ENCODE measurements at places on chromosomes 16 and 17. TPM values are rescaled to one million over a fixed set of nuclear protein-coding genes. Genes with fewer than 3 reads are reported as not detected.

GRCh38 chr17:48215583-48216139, 108.1 kb downstream of the SNX11 start:
- H3K36me3 ChIP-seq = no peaks in the 10 kb centered on the region
- H3K27me3 ChIP-seq = no peaks in the 10 kb centered on the region
- peaks cover 7% of the 10 kb centered on the region for H3K4me1 ChIP-seq
- H3K27ac ChIP-seq = no peak overlapping the region
- H3K4me3 ChIP-seq = no peak overlapping the region

GRCh38 chr17:43528319-43528987, 17.7 kb downstream of the ETV4 start:
- peaks cover 7% of the 10 kb centered on the region for H3K4me1 ChIP-seq
- H3K27me3 ChIP-seq = peaks cover 7% of the 10 kb centered on the region
- DNase-seq = no peak
- no peaks in the 10 kb centered on the region for H3K36me3 ChIP-seq

GRCh38 chr16:75572864-75573542, 6.8 kb downstream of the GABARAPL2 start:
- no peak overlapping the region for H3K4me3 ChIP-seq
- H3K27me3 ChIP-seq = no peaks in the 10 kb centered on the region
- H3K27ac ChIP-seq = no peak overlapping the region
- peaks cover 3% of the 10 kb centered on the region for H3K36me3 ChIP-seq
- H3K4me1 ChIP-seq = no peaks in the 10 kb centered on the region

DNA sequence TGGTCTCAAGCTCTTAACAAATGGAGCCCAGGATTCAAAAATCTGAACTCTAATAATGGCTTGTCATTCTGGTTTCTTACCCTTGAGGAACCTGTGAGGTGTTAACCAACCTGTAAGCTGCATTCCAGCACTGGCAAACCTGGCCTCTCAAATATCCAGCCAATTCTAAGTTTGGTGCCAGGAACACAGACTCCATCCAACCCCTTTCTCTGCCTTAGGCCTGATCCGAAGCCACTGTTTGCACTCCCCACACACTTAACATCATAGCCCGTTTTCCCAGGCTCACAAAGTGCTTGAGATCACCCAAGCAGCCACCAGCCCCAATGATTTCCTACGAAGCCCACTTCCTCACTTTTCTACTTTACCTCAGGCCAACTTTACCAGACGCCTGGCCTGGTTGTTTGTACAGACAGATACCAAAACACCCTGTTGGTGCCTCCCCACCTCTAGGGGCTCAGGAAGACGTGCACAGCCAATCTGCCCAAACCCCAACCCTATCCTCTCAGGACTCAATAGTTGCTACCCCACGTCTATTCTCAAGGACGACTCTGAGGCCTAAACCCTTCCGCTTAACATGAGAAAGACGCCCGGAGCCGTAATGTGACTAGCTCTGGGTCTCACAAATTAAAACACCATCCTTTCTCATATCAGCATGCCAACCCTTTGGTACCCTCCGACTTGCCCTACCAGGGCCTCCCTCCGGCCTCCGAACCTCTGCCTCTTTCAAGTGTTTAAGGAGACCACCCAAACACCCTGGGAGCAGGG, 3.2 kb upstream of the PER1 start:
- no peaks in the 10 kb centered on the region for H3K36me3 ChIP-seq
- H3K27me3 ChIP-seq = peaks cover 17% of the 10 kb centered on the region
- H3K4me3 ChIP-seq = no peak overlapping the region

DNA sequence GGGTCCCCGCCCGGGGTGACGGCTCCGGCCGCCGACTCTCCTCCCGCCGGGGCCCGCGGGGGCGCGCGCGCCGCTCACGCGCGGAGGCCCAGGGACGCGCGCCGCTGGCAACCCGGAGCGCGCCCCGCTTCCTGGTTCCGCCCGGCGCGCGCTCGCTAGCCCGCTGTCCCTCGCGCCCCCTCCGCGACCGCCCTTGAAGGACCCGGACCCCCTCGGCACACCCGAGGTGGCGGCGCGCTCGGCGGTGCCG, at the start of gene STAT5B:
STAT5B (minus strand) TSS at position 33 of the 250 bp plus-strand sequence. CDS start 44,264 bp downstream, outside the sequence.
- H3K4me3 ChIP-seq = peak within 1 kb of the TSS; percentile 97
- peaks cover 24% of the 10 kb centered on the region for H3K4me1 ChIP-seq
- H3K27me3 ChIP-seq = peaks cover 16% of the 10 kb centered on the region
- peak within 1 kb of the TSS; percentile 93 for H3K27ac ChIP-seq
- DNase-seq = peak; percentile 69
- peaks cover 4% of the 10 kb centered on the region for H3K36me3 ChIP-seq

- no peak overlapping the region for H3K4me3 ChIP-seq
- no peak for DNase-seq
- no peaks in the 10 kb centered on the region for H3K4me1 ChIP-seq
- H3K36me3 ChIP-seq = no peaks in the 10 kb centered on the region
- H3K27ac ChIP-seq = no peak overlapping the region
Measured at GRCh38 chr16:23491490-23492391, 18.6 kb downstream of the GGA2 start.

DNA sequence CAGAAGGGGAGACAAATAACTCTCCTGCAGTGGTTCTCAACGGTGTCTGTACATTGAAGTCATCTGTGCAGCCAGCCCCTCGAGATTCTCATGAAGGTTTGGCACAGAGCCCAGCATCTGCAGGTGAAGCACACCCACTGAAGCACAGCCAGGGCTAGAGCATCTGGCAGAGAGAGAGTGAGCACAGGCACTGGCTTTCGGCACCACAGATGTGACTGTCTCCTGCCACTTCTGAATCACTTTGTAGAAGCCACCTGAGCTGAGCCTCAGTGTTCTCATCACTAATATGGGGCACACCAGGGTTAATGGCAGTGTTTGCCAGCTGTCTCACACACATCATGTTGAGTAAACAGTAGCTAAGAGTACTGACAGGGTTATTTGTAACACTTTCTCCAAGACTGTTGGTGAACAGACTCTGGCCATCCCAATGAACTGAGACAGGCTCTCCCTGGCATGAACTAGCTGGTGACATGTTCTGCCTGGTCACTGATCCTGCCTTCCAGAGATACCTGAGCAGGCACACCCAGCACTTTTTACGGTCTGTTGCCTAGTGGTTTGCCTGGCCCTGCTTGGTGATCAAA, 10.9 kb downstream of the HSPB9 start:
- peaks cover 26% of the 10 kb centered on the region for H3K4me1 ChIP-seq
- H3K27me3 ChIP-seq = peaks cover 2% of the 10 kb centered on the region
- no peak for DNase-seq
- no peak overlapping the region for H3K27ac ChIP-seq
- H3K36me3 ChIP-seq = peaks cover 4% of the 10 kb centered on the region

- no peaks in the 10 kb centered on the region for H3K36me3 ChIP-seq
- no peaks in the 10 kb centered on the region for H3K27me3 ChIP-seq
- no peak for DNase-seq
Measured at GRCh38 chr17:31310260-31310659, 3.6 kb downstream of the EVI2B start.

DNA sequence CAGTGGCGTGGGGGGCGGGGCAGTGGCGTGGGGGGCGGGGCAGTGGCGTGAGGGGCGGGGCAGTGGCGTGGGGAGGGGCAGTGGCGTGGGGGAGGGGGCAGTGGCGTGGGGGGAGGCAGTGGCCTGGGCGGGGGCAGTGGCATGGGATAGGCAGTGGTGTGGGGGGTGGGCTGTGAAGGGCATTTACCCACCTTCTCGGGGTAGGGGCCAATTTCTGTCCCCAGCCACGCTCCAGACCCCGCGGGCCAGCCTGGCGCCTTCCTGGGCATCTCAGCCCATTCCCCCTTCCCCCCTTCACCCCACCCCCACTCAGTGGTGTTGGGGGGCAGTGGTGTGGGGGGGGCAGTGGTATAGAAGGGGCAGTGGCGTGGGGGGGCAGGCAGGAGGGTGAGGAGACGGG, 92.7 kb downstream of the LITAF start:
- H3K36me3 ChIP-seq = peaks cover 10% of the 10 kb centered on the region
- no peak overlapping the region for H3K27ac ChIP-seq
- H3K4me3 ChIP-seq = no peak overlapping the region
- no peak for DNase-seq
- H3K4me1 ChIP-seq = peaks cover 1% of the 10 kb centered on the region

DNA sequence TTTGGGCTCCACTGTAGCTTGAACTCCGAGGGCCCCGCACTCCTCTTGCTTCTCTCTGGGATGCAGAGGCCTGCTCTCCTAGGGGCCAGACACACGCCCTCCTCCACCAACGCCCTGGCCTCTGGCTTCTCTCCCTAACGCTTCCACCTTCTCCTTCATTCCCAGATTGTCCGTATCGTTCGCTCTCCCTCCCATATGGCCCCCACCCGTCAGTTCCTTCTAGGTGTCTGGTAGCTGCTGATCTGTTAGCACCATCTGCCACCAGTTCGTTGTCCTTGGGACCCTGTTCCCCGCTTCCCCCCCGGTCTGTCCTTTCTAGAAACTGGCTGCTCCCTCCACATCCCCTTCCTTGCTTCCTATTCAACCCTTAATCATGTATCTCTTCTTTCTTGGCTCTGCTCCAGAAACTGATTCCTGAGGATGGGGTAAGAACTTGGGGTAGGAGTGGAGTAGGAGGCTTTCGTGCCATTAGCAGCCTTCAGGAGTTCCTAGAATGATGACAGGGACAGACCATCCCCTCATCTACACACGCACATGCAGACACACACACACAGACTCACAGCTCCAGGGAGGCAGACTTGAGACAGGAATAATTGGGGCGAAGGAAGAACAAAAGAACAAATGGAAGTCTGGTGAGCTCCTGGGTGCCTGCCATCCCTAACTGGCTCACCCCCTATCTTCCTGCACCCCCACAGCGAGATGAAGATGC, 4.3 kb downstream of the ATP1B2 start:
- DNase-seq = no peak
- peaks cover 27% of the 10 kb centered on the region for H3K27me3 ChIP-seq
- peak overlapping the region; percentile 27 for H3K4me3 ChIP-seq
- H3K36me3 ChIP-seq = peaks cover 4% of the 10 kb centered on the region
- H3K4me1 ChIP-seq = peaks cover 30% of the 10 kb centered on the region
- no peak overlapping the region for H3K27ac ChIP-seq

DNA sequence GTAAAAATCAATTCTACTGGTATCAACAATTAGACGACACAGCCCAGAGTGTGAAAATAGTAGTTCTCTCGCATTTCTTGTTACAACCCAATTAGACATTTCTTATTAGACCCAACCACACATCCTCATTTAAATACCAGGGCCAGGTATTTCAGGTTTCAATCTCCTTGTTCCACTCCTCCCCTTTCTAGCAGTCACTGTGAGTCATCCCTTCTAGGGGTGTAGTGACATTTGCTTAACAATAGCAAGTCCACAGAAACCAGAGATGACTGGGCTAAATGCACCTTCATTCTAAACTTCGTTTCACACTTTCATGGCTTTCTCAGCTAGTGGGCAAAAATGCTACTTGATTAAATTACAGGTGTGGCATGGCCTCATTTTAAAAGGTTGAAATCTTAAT, 116.9 kb upstream of the CACNG3 start:
- no peak overlapping the region for H3K4me3 ChIP-seq
- no peak overlapping the region for H3K27ac ChIP-seq
- H3K36me3 ChIP-seq = peaks cover 10% of the 10 kb centered on the region
- peaks cover 4% of the 10 kb centered on the region for H3K4me1 ChIP-seq
- no peak for DNase-seq

DNA sequence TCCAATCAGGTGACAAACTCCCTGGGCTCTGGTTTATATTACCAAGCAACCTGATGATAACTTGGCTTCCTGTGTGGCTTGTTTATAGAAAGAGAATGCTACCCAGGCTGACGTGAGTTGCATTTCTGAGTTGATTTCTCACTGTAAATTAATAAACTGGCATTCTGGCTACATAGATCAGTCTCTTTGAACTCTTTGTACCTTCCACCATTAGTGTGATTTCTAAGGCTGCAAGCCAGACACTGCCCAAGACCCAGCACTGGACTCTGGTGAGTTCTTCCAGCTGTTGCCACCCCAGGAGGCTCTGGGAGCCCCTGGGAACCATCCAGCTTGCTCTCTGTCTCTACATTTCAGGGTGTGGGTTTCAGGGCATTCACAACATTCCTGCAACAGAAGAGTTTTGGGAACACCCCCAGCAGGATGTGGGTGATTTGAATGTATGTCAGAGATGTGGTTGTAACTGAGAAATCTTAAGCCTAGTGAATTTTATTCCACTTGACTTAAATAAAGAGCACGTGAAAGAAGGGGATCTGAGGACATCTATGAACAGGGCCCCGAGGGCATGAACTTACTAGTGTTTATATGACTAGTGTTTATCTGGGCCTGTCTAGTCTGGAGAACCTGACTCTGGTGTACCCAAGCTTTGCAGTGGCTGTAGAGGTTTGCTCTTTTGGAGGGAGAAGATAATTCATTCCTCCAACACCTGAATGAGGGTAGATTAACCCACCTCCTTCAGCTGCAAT, 30.3 kb upstream of the LRRC37A start:
- H3K4me3 ChIP-seq = no peak overlapping the region
- no peak overlapping the region for H3K27ac ChIP-seq
- peaks cover 45% of the 10 kb centered on the region for H3K27me3 ChIP-seq
- peaks cover 4% of the 10 kb centered on the region for H3K36me3 ChIP-seq
- no peak for DNase-seq

DNA sequence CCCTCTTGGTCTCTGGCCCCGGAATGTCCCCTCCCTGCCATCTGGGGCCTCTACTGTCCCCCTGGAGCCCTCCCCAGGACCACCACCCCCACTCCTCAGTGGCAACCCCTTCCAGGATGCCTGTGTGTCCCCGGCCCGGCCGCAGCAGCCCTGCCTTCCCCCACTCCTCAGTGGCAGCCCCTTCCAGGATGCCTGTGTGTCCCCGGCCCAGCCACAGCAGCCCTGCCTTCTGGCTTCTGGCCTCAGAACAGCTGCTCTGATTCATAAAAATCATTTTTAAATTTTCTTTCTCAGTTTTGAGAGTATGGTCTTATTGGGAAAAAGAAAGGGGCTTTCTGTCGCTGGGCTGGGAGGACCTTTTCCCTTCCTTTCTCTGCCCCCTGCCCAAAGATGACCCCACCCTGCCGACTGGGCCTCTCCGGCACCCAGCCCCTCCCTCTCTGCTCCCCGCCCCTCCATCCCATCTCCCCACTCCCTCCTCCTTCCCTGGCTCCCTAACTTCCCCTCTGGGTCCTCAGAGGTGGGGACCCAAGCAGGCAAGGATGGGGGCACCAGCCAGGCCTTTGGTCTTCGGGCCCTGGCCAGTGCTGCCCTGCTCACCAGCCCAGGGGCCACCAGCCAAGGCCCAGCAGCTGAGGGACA, 40.5 kb downstream of the BAHCC1 start:
- H3K27me3 ChIP-seq = peaks cover 3% of the 10 kb centered on the region
- H3K4me3 ChIP-seq = no peak overlapping the region
- peaks cover 2% of the 10 kb centered on the region for H3K4me1 ChIP-seq
- no peak for DNase-seq
- H3K36me3 ChIP-seq = no peaks in the 10 kb centered on the region
- H3K27ac ChIP-seq = no peak overlapping the region

DNA sequence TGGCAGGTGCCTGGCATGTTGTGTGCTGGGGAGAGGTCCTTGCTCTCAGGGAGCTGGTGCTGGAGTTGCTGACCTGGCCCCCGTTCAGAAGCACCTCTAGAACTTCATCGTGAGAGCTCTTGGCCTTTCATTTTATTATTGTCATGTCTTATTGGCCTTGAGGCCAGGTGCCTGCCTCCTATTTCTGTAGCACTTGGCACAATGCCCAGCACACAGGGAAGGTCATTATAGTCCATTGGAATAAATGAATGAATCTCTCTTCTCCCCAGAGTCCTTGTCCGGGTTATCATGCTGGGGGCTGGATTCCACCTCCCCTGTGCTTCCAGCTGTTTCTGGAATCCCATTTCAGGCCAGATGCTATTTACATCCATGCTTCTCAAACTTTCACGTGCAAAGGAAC, 169.2 kb downstream of the HAPSTR1 start:
- DNase-seq = no peak
- H3K4me1 ChIP-seq = peaks cover 4% of the 10 kb centered on the region
- no peaks in the 10 kb centered on the region for H3K36me3 ChIP-seq
- H3K27ac ChIP-seq = no peak overlapping the region

The MARF1 gene
- 70.5 TPM for total RNA-seq

The CCL15 gene
- total RNA-seq = not detected

The CD300LG gene
- not detected for total RNA-seq

The TPSAB1 gene
- not detected for total RNA-seq

The CXCL16 gene
- not detected for total RNA-seq

The CD300H gene
- not detected for total RNA-seq

Data from glutamatergic neuron (in vitro differentiated cells).